Urinary bladder (tissue), 4 donors: ENCODE measurements at places on chromosomes 6 and 20. TPM values are rescaled to one million over a fixed set of nuclear protein-coding genes. Genes with fewer than 3 reads are reported as not detected.

GRCh38 chr6:7087066-7087465 lies 20.7 kb upstream of the RREB1 start:
- no peak for DNase-seq

GRCh38 chr20:41174373-41174772 lies 37.0 kb downstream of the PLCG1 start:
- DNase-seq, result no peak

DNA sequence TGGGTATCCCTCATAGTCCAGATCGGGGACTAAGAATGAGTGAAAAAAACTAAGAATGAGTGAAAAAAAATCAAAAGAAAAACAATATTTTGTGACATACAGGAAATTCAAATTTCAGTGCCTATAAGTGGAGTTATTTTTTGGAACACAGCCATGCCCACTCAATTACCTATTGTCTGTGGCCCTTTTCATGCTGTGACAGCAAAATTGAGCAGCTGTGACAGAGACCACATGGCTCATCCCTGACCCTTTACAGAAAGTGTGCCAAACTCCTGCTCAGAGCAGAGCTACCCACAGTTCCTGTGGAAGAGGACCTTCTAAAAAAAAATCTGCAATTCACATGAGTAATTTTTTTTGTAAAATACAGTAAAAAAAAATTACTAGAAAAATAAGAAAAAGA lies 1.4 kb downstream of the NCR2 start:
- no peak for DNase-seq

DNA sequence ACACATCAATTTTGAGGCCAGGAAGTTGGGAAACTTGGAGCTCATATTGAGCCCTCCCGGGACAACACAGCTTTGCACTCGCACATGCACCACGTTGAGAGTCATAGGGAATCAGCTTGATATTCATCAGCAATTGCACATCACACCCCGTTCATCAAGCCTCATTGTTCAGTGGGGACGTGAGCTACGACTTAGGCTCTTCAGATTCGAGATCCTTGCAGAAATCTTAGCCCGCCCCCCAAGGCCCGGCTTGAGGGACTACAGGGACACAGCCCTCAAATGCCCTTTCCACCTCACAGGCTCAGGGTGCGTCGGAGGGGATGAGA lies 93.0 kb upstream of the MAFB start:
- no peak for DNase-seq

GRCh38 chr6:70423189-70424134 lies 10.2 kb downstream of the FAM135A start:
- DNase-seq, result no peak

Gene PRKN
- total RNA-seq, result 6.5 TPM

DNA sequence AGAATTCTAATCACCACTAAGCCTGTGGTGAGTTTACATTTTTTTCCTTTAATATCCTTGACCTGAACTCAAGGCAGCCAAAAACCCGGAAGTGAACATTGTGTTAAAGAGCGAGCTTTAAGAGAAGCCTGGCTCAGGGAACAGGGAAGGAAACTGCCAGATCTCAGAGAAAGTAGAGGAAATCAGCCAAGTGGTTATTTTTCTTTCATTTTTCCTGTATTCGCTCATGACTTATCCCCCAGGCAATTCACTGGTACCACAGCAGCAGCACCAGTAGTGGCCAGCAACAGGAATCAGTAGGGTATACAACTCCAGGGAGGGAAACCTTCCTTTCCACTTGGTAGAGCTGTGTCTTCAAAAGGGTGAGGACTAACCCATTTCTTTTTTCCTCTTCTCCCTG lies 89.6 kb upstream of the HMGCLL1 start:
- DNase-seq, result no peak

Gene ANGPT4
- total RNA-seq, result 0.21 TPM

Gene CFAP61
- total RNA-seq, result 0.32 TPM

DNA sequence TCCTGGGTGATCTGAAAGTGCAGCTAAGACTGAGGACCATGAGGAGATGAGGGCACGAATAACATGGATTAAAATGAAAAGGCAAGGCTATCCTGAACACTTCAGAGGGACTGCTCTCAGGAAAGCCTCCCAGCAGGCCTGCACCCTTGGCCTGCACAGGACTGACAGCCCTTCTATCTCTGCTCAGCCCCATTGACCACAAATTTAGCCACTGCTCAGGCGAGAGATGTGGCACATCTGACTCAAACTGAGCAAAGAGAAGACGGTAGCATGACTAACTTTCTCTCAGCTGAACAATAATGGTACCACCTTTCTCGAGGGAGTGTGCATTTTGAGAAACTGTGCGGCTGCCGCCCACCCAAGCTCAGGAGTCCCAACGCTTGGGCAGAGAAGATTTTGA lies 257.5 kb downstream of the ADGB start:
- DNase-seq, result no peak

DNA sequence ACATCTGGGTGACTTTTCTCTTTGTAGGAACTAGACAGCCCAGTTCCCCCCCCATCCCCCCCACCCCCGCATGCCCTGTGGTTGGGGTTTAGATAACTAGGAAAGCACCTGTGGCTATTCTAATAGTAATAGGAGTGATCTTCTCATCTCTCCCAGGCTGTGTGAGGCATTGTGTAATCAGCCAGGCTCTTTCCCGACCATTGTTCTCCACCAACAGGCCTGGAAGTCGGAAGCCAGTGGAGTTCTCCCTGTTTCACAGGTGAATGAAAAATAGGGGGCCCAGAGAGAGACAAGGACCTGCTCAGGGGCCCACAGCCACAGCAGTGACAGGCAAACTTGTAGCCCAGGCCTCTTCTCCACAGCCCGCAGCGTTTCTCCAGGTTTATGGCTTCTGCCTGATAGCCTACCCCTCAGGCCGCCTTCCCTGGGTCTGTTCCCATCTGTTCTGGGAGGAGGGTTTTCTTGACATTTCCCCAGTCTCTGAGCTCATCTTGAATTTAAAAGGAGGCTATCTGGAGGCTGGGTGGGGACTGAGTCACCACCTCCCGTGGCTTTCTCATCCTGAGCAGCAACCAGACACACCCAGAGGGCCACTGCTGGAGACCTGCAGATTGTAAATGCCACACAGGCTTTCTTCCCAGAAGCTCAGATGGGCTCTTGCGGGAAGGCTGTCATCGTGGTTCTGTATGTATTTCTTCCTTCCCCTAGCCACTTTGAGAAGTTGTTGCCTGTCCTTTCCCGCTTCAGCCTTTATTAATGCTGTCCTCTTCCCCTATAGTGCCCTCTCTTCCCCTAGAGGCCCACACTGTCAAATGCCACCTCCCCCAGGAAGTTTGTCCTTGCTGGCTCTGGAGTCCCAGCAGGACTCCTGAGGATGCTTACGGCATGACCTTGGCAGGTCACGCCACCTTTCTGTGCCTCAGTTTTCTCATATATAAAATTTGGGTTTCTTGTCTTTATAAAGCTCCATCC lies 75.9 kb upstream of the MYL9 start:
- no peak for DNase-seq

Gene TMEM151B
- 0.48 TPM for total RNA-seq

DNA sequence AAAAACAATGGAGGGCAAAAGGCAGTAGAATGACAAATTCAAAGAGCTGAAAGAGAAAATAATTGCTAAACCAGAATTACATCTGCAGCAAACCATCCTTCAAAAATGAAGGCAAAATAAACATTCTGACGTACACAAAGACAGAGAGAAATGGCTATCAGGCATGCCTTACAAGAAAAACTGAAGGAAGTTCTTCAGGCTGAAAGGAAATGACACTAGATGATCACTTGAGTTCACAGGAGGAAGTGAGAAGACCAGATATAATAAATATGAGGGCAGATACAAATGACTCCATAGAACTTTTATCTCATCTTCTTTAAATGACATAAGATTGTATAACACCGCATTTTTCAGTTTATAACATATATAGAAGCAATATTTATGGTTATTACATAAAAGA lies 30.0 kb downstream of the DZANK1 start:
- no peak for DNase-seq

DNA sequence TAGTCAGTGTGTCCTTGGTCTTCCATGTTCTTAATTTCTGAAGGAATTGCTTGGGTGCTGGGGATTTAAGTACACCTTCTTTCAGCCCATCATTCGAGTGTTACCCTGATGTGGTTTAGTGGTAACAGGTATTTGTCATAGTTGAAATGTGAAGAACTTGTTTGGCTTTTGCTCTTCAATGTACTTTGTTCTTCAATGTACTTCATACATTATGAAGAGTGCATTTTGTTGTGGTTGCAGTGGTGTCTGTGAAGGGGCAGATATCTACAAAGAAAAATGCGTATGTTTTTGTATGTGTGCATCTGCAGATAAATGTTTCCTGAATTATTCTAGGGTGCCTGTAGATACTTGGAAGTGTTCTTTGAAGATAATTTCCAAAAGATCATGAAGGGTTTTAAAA lies 111.2 kb upstream of the SUPT3H start:
- no peak for DNase-seq

DNA sequence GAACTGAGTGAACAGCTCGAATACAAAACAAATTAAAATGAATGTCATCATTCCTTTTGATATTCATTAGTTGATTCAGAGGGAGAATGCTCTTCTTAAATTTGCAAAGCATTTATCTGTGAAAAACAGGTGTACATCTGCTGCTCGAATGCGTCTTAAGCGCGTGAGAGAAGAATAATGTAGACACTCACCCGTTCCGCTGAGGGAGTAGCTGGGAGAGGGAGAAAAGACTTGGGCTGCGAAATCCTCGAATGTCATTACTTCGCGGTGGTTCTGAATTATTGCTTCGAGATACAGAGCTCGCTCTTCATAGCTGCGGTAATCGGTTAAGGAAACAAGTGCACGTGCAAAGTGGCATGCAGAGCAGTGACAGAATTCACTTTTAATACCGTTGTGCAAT lies 43.9 kb downstream of the INSM1 start:
- no peak for DNase-seq

DNA sequence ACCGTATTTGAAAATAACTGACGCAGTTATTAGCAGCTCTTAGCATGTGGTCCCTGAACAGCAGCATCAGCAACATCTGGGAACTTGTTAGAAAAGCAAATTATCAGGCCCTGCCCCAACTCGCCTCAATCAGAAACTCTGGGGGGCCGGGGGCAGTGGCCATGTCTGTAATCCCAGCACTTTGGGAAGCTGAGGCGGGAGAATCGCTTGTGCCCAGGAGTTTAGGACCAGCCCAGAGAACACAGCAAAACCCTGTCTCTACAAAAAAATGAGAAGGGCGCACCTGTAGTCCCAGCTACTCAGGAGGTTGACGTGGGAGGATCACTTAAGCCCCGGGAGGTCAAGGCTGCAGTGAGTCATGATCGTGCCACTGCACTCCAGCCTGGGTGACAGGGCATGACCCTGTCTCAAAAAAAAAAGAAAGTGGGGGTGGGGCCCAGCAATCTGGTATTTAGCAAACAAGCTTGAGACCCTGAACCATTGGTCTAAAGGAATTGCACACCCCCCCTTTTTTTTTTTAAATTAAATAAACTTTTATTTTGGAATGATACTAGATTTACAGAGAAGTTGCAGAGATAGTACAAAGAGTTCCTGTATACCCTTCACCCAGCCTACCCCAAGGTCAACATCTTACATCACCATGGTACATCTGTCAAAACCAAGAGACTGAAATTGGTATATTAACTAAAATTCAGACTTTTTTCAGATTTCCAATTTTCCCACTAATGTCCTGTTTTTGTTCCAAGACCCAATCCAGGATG lies 6.7 kb downstream of the SRXN1 start:
- DNase-seq, result no peak

Gene GHRH
- not detected for total RNA-seq

GRCh38 chr6:4172368-4172767 lies 37.0 kb upstream of the ECI2 start:
- no peak for DNase-seq

DNA sequence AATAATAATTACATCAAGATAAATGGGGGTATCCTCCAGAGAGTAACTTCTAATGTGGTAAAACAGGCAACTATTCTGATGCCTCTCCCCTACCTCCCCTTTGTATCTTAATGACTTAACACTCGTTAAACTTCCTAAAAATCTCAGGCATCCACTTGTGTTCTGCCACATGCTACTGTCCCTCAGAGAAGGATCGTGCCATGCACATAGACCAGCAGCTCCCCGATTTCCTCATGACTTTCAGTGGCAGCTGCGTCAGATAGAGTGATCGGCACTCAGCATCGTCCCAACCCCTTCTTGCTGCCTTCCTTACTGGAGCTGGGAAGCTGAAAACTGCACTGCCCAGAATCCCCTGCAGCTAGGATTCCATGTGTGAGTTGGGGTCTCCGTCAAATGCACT lies 32.1 kb downstream of the RIPOR2 start:
- DNase-seq, result no peak

DNA sequence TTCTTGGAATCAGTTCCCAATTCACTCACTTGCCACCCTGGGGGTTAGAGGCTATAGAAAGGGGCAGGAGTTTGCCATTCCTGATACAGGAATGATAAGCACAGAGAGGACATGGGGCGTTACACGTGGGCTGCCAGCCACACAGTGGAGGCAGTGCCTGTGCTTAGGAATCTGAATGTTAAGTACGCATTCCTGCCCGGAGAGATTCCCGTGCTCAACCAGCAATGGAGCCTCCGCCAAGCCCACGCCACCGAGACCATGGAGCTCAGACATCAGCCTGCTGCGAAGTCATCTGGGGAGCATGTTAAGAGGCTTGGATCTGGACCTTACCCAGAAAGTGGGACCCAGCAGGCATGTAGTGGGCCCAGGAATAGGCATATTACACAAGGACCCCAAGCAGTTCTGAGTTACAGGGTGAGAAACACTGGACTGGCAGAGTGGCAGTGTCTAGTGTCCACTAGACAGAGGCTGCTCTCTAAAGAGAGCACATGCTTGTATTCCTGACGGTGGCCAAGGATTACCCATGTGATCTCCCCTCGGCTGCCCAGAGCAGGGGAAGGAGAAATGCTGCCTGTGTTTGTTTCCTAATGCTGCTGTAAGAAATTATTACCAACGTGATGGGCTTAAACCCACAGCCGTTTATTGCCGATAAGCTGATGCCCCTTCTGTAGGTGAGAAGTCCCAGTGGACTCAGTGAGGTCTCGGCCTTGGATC lies 138.2 kb downstream of the BMP7 start:
- DNase-seq, result no peak

DNA sequence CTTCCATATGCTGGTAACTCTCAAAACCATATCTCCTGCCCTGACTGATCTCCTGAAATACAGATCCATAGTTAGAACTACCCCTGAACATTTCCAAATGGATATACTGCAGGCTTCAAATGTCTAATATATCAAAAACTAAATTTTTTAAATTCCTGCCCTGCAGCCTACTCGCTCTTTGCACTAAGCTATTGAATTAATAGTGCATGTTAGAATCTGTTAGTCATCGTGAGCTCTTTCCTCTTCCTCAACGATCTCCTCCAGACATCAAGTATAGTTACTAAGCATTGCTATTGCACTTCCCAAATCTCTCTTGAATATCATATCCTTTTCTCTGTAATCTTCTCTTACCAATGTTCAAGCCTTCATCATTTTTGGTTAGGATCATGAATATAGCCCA lies 26.0 kb upstream of the RSPO3 start:
- no peak for DNase-seq
